Central memory CD8-positive, alpha-beta T cell (primary cell): ENCODE measurements at places on chromosomes 7 and 10.

DNA sequence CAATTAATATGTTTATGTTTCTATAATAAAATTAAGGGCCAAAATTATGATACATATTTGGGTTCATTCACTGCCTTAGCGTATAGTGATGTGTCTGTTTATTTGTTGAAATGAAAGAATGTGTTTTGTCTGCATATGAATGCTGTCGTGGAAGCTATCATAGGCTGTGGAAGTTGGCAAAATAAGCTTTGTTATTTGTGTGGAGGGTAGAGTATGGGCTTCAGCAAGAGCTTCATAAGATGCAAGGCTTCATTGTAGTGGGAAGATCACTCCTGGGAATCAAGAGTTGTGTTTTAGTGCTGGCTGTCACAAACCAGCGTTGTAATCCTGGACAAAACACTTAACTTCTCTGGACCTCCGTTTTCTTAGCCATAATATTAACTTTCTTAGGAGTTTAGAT, 2.5 kb downstream of the SLK start:
- no peak for DNase-seq

GRCh38 chr7:36652431-36652830, 71.9 kb downstream of the AOAH start:
- DNase-seq = no peak

DNA sequence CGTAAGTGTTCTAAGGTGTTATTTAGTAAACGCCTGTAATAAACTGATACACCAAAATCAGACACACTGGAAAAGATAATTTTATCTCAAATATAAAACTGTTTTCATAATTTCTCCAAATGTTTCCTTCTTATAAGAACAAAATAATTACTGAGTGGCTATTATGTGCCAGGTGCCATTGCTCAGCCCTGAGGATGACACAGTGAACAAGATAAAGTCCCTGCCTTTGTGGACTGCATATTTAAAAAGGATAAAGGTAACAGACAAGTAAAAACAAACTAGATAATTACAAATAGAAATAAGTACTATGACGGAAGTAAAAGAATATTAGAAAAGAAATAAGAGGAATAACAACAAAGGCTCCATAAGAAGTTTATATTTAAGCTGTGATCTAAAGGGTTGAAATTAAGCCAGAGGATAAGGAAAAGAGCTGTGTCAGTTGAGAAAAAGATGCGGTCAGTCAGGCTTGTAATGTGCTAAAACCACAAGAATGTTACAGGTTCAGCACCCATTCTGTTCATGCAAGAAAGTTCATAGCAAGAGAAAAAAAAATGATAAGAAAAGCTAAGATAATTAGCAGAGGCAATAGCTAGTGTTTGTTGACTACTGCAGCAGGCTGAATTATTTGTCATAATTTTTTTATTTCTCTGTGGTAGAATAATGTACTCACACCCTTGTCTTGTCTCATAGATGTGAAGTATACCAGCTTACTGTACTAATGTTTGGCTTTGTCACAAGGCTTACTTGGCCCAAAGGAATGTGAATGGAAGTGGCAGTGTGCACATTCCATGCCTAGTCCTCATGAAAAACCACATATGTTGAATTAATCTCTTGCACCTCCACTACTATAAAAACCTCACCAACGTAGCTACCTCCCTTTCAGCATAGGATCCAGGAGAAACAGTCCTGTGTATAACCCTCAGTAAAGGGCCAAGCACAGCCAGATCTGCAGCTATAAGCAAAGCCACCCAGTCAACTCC, 75.1 kb downstream of the CRPPA start:
- no peak for DNase-seq

DNA sequence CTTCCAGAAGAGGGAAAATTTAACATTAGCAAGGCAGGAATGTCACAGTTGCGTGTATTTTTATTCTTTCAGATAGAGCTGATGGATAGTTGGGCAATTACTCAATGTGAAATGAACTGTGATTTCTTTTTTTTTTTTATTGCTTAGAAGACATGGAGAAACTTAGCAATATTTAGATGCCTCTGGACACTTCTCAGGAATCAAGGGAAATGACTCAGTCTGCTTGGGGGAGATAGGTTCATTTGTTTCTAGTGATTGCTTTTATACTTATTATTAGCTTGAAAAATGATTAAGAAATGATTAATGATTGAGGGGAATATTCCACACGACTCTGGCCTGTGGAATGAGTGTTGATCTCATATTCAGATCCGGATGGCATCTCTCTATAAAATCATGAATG, 33.1 kb upstream of the TBX20 start:
- DNase-seq = no peak

DNA sequence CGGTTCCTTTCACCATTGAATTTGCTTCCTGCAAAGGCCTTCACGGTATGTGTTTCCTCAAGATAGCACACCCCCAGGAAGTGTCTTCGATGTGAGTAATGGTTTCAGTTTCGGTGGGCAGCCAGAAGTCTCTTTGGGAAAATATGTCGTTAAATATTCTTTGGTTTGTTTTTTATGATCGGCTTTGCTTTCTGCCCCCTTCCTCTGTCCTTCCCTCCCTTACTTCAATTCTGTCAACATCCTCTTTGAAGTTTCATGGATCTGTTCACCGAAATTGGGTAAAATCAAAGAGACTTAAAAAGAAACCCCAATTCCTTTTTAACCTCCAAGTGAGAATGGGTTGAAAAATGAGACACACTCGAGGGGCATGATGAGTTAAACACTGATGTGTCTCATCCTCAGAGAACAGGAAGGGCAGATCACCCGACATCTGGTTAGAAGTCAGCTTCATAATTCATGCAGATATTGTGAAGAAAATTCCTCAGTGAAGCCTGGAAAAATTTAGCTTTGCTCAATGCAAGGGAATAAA, 170.8 kb upstream of the HABP2 start:
- no peak for DNase-seq

DNA sequence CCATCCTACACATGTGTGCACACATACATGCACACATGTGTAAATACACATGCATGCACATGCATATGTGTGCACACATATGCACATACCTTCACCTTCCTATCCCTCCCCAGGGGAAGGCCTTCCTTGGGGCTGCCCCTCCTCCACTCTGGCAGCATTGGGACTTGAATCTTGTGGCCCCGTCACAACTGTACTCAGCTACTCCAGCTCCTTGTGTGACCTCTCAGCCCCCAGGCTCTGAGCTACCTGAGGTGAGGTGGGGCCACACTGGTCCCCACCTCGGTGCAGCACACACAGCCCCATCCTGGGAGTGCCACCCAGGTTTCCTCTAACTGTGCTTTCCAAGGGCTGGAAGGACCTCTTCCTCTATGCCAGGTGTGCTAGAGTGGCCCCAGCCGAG, 116.0 kb downstream of the LHPP start:
- DNase-seq = no peak

- DNase-seq = no peak
Observed at GRCh38 chr10:101968940-101969321, 87.0 kb downstream of the ARMH3 start.
